ENCODE measurements at places on chromosomes 2 and 18. TPM values are rescaled to one million over a fixed set of nuclear protein-coding genes. Genes with fewer than 3 reads are reported as not detected.

Gene SAG
- not detected for total RNA-seq

Gene NAT8
- total RNA-seq, result not detected

Gene FSHR
- total RNA-seq, result not detected

DNA sequence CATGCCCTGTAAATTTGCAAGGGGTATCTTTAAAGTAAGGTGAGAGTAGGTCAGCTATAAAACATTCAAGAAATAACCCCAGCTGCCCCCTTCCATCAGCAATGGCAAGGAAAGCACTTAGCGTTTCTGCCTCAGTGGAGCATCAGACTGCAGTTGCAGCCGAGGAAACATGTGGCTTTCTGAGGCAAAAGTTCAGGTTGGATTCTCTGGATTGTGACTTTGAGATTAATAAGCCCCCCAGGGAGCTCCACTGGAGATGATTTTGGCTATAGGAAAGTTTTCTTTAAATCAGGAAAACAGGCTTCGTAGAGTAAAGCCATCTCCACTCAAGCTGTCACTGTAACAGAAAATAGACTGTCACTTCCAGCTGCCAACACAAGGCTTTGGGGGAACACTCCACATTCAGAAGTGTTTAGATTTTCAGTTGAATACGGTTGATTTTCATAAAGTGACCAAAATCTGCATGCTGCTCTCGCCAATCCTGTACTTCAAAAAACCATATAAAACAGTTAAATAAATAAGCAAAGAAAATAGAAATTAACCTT lies 15.3 kb upstream of the RIT2 start:
- H3K4me1 ChIP-seq, result no peaks in the 10 kb centered on the region
- H3K4me3 ChIP-seq, result no peak overlapping the region
- no peak for DNase-seq
- no peaks in the 10 kb centered on the region for H3K27me3 ChIP-seq
- no peaks in the 10 kb centered on the region for H3K36me3 ChIP-seq

DNA sequence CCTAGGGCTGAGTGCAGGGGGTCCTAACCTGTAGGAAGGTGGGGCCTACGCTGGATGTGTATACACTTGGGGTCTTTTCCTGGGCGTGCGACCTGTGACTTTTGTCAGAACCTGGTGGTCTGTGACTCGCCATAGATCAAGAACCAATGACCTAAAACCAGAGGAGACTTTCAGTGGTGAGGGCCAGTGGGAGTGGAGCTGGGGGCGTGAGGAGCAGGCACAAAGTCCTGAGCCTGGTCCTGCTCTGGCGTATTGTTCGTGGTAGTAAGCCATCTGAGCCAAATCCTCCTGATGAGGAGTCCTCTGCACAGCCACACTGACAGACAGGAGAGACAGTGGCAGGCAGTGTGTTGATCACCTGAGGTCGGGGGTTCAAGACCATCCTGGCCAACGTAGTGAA lies 8.9 kb downstream of the INPP4A start:
- H3K36me3 ChIP-seq, result no peaks in the 10 kb centered on the region
- H3K27me3 ChIP-seq, result no peaks in the 10 kb centered on the region
- H3K27ac ChIP-seq, result no peak overlapping the region
- no peak for DNase-seq
- H3K4me1 ChIP-seq, result peaks cover 49% of the 10 kb centered on the region

- H3K27ac ChIP-seq, result no peak overlapping the region
- no peaks in the 10 kb centered on the region for H3K27me3 ChIP-seq
- DNase-seq, result no peak
- H3K36me3 ChIP-seq, result no peaks in the 10 kb centered on the region
- H3K4me3 ChIP-seq, result no peak overlapping the region
- no peaks in the 10 kb centered on the region for H3K4me1 ChIP-seq
Measured at GRCh38 chr2:154403242-154403790, 295.2 kb upstream of the KCNJ3 start.

Measured in heart right ventricle (tissue), 16 donors.